Activated naive CD8-positive, alpha-beta T cell treated with anti-CD3 and anti-CD28 coated beads, Interleukin-2, amount 10 ng/mL, durations not matched to agents 7 days and 5 days (primary cell): ENCODE measurements at places on chromosomes 6 and 20. TPM values are rescaled to one million over a fixed set of nuclear protein-coding genes. Genes with fewer than 3 reads are reported as not detected.
A peak's percentile ranks its signal among the peaks of the same experiment; 100 is the strongest.

GRCh38 chr6:75219263-75219662 is 13.4 kb upstream of the COL12A1 start:
- no peaks in the 10 kb centered on the region for H3K4me1 ChIP-seq
- peaks cover 22% of the 10 kb centered on the region for H3K27me3 ChIP-seq
- DNase-seq: no peak
- no peak overlapping the region for H3K4me3 ChIP-seq

Gene DDO
- not detected for total RNA-seq

Gene ARMC12
- 0.85 TPM for total RNA-seq

DNA sequence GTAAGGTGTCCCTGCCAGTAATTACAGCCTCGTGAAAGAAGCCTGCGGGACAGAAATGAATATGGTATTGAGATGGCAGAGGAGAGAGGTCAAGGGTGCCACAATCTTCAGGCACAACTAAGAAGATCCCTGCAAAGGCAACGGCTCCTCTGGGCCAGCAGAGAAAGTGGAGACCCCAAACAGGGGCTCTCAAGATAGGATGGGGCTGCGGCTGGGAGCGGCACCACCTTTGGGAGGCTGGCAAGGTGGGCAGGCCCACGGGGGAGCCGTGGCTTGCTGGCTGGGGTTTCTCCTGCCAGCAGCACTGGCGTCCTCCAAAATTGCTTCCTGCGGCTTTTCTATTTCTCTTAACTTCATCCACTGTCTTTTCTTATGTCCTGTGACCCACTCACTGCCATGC is 183.6 kb upstream of the QKI start:
- H3K36me3 ChIP-seq: no peaks in the 10 kb centered on the region
- H3K27me3 ChIP-seq: no peaks in the 10 kb centered on the region
- no peak for DNase-seq
- H3K27ac ChIP-seq: no peak overlapping the region

DNA sequence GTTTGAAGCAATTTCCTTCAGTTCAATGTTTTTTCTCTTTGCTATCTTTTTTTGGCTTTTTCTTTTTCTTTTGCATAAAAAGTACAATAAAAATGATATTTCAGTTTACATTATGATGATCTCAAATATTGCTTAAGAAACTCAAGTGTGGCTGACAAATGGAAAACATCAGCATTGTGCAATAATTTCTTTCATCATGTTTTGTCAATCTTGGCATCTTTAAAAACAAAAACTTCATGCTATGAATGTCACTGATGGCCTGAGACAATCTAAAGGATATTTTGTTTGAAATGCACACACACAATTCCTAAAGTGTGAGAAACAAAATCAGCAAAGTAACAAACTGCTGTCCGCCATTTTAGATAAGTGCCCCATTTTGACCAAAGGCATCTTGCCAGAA is 13.9 kb upstream of the MTCL3 start:
- no peaks in the 10 kb centered on the region for H3K36me3 ChIP-seq
- no peak overlapping the region for H3K27ac ChIP-seq
- H3K27me3 ChIP-seq: peaks cover 45% of the 10 kb centered on the region
- no peak overlapping the region for H3K4me3 ChIP-seq
- no peak for DNase-seq

DNA sequence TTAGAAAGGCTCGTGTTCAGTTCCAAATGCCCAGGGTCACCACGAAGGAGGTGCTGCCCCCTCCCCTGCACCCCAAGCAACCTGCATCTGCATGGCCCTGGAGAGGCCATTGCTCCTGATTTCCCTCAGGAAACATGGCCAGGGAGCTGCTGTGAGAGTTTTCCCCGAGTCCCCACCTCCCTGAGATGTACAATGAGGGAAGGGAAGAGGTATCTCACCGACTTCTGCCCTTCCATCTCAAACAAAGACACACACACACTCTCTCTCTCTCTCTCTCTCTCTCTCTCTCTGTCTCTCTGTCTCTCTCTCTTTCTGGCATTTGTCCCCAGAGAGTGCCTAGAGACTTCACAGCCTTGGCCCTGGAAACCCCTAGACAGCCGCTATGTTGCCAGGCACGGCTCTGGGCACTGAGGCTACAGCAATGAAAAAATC is 120.4 kb downstream of the MRPL14 start:
- peaks cover 38% of the 10 kb centered on the region for H3K27me3 ChIP-seq
- H3K4me1 ChIP-seq: peaks cover 4% of the 10 kb centered on the region
- no peaks in the 10 kb centered on the region for H3K36me3 ChIP-seq

DNA sequence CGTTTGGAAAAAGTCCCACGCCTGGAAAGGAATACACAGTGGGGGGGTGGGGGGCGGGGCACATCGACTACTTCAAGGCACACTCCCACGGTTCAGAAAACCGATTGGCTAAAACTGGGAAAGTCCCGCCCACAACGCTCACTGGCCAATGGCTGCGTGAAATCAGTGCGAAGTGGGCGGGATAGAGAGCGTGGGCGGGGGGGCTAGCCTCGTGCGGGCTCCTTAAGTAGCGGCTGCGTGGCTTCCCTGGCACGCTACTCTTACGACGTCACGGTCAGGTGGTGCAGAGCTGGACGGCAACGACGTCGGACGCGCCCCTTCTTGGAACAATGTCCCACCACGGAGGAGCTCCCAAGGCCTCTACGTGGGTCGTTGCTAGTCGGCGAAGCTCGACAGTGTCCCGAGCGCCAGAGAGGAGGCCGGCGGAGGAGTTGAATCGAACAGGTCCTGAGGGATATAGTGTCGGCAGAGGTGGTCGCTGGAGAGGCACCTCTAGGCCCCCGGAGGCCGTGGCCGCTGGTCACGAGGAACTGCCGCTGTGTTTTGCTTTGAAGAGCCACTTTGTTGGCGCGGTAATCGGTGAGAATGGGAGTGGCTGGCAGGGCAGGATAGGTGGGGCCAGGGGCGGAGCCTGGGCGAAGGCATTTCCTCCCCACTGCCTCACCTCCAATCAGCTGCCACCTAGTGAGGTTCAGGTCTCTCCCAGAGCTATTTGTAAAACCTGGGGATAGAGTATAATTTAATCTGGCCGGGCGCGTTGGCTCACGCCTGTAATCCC is at the start of gene DDX43:
Gene DDX43 (plus strand): TSS at position 252 of the 778 bp plus-strand sequence. CDS start 78 bp downstream, at position 330.
- peak; percentile 60 for DNase-seq
- H3K4me3 ChIP-seq: peak within 1 kb of the TSS; percentile 80
- peaks cover 7% of the 10 kb centered on the region for H3K27me3 ChIP-seq

DNA sequence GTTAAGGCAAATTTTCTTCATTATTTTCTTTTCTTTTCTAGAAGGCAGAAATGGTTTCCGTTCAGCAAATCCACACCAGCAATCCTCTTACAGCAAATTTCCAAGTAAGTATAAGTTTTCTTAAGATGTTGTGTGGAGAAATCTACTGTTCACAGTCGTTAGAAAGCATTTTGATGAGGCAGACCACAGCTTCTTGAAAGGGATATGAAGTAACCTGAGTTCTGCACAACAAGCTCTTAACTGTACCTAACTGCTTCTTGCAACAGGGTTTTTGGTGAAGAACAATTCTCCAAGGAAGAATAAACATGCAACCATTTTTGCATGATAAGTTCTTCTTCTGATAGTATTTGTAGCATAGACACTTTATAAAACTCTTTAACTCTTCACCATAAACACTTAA is 45.3 kb upstream of the STXBP5 start:
- no peaks in the 10 kb centered on the region for H3K4me1 ChIP-seq
- no peaks in the 10 kb centered on the region for H3K27me3 ChIP-seq
- H3K4me3 ChIP-seq: no peak overlapping the region
- DNase-seq: no peak
- H3K27ac ChIP-seq: no peak overlapping the region
- H3K36me3 ChIP-seq: no peaks in the 10 kb centered on the region
